CD4-positive, alpha-beta T cell treated with Interleukin-2 at 100 ng/mL for 4 hours (primary cell): ENCODE measurements at places on chromosomes 7 and 10.

GRCh38 chr10:69819716-69820506 is 18.2 kb downstream of the COL13A1 start:
- DNase-seq: no peak

DNA sequence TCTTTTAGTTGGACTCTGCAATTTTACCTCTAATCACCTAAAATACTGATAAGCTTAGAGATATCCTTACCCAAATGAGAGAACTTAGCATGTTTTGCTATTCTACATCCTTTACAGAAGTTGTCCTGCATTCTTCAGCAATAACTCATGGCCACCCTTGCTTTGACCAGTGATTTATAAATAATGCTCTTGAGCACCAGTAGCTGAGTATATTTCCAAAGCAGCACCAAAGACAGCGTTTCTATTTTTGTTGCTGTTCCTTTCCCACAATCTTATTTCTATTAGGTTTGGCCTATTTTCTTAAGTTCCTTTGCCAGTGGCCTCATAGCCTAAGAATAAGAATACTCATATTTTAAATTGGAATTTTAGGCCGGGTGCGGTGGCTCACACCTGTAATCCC is 15.0 kb downstream of the ARPC1A start:
- DNase-seq: no peak

DNA sequence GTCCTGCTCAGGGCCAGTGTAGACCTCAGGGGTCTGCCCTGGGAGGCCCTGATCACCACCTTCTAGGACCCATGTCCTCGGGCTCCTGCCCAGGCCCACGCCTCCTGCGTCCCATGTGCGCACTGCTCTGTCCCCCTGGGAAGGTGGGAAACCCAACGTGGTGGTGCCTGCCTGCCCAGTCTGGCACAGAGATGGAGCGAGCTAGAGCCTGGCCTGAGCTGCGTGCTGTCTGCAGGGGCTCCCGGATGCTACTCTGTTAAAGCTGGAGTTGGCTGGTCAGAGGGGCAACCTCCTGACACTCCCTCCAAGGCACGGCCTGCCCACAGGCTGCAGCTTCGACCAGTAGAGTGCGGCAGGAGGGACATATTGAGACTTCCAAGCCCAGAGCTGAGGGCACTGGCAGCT is 171.7 kb downstream of the DNAJB6 start:
- DNase-seq: no peak

- DNase-seq: no peak
These were observed 41.5 kb downstream of the CFAP43 start for GRCh38 chr10:104190695-104191094.

DNA sequence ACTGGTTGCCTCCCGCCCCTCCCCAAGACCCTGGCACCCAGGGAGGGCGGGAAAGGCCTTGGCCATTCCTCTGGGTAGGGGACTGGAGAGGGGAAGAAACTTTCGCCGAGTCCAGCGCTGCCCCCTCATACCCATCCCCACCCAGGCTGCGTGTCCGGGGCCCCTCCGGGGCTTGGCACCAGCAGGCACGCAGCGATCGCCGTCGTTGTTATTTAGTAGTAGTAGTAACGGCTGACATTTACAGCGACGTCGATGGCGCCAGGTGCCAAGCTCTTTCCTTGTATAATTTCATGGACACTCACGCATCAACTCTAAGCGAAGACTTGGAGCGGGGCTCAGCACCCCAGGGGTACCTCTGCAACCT is 3.3 kb upstream of the PDGFA start:
- no peak for DNase-seq

DNA sequence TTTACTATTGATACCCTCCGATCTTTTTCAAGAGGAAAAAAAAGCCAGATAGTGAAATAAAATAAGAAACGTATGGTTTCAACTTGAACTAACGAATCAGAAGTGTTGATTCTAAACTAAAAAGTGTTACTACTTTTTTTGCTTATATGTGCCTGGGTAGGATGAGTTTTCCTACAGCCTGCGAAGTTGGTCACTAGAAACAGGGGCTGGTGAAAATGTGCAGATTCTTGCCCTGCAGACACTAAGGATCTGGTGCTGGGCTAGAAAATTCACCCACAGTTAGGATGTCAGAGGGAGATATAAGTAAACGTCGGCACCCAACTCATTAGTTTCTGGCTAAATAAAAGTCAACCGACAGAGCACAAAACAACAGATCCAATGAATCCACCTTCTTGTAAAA is 298.7 kb upstream of the NFE2L3 start:
- DNase-seq: no peak

DNA sequence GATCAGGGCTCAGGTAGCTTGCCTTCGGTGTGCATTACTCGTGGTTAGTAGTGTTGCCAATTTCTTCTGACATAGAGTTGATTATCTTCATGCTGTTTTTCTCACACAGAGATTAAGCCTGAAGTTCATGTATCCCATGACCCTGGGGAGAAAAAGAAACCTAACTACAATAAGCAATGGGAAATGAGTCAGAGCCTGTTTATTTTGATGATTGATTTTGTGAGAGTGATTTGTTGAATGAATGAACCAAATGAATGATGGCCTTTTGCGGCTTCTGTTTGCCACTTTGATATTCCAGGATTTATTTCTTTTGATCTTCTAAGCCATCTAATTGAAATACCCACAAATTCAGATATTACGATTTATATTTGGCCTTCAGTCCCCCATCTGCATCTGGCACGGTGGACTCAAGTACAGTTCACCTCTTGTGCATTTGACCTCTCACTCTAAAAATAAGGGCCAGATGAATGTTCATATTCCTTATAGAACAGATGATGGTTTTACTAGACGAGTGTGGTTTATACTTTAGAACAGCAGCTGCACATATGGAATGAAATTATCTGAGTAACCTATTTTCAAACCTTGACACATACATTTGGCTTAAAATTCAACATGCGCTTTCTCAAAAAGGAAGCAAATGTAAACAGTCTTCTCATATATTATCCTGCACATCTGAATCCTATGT is 110.7 kb downstream of the PLCE1 start:
- no peak for DNase-seq

DNA sequence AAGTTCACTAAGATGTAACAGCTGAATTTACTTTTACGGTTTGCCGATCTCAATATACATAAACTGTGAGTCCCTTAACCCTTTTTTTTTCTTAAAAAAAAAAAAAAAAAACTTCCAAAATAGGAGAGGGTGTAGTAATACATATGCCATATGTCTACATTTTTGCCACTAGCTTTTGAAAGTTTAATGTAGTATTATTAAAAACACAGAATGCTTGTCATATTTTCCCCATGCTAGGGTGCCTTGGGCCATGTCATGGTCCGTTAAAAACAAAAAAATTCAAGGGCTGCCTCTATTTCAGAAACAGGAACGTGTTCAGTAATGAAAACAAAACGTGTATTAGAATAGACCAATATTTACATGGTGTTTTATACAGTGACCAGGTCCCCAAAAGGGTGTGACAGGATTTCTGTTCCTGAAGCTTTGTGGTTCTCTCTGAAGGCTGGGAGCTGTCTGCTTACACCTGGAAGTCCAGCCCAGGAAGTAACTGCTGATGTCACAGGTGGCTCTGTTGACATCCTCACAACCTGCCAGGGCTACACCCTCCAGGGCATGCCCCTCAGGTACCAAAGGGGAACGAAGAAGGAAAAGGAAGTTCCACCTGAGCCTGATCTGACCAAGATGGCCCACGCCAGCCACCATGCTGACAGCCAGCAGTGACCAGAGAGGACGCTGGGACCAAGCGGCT is 79.0 kb downstream of the COBL start:
- DNase-seq: no peak

GRCh38 chr10:22723783-22724182 is 9.4 kb upstream of the PIP4K2A start:
- no peak for DNase-seq

DNA sequence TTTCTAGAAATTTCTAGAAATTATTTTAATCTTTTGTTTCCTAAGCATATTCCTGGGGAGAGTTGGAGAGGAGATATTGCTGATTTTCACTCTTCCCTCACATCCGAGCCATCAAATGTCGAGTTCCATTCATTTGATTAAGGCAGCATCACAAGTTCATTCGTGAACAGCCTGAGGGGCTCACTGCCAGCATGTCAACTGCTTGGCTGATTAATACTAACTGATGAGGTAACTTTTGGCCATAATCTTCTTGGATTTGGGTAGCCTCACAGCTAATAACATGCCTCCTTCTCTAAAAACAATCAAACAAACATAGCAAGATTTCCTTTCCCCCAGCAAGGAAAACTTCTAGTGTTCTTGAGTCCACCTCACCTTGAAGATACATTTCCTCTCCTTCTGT is 87.1 kb upstream of the AFAP1L2 start:
- DNase-seq: no peak

DNA sequence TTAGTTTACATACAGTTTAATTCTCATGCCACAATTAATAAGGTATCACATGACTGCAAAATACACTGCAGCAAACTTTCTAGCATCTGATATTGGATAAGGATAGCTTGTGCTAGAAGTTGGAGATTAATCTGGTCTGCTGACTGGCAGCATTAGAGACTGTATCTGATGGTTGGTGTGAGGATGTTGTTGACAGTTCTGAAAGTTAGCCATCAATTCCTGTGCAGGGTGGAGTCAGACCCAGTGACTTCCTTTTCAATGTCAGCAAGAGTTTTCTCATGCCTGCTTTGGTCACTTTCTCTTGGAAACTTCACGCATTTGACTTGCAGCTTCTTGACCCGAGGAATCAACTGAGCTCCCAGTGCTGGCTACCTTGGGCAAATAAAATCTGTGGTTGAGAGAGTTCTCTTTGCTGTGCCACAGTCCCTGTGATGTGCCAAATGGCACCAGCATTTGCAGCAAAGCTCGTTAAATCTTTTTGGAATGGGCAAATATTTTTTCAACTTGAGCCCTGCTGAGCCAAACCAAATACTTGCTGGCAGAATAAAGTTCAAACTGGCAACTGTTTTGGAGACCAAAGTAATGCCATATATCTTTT is 233.0 kb downstream of the TRIL start:
- DNase-seq: no peak

DNA sequence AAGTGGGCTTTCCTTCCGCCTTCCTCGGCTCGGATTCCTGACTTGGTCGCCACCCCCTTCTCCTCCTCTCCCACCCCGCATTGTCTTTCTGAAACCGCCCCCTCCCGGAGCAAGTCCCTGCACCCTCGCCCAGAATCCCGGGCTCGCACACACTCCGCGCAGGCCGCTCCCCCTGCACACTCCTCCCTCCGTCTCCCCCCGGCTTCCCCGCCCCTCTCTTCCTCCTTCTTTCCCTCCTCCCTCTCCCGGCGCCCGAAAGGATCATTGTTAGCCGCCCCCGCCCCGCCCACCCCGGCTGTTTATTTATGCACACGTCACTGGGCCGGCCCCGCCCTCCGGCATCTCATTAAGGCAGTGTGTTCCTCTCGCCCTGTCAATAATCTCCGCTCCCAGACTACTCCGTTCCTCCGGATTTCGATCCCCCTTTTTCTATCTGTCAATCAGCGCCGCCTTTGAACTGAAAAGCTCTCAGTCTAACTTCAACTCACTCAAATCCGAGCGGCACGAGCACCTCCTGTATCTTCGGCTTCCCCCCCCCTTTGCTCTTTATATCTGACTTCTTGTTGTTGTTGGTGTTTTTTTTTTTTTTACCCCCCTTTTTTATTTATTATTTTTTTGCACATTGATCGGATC is at the start of gene TCF7L2:
TCF7L2 (plus strand) TSS at position 373 of the 633 bp plus-strand sequence. CDS start 510 bp downstream, outside the sequence.
- peak; percentile 59 for DNase-seq

DNA sequence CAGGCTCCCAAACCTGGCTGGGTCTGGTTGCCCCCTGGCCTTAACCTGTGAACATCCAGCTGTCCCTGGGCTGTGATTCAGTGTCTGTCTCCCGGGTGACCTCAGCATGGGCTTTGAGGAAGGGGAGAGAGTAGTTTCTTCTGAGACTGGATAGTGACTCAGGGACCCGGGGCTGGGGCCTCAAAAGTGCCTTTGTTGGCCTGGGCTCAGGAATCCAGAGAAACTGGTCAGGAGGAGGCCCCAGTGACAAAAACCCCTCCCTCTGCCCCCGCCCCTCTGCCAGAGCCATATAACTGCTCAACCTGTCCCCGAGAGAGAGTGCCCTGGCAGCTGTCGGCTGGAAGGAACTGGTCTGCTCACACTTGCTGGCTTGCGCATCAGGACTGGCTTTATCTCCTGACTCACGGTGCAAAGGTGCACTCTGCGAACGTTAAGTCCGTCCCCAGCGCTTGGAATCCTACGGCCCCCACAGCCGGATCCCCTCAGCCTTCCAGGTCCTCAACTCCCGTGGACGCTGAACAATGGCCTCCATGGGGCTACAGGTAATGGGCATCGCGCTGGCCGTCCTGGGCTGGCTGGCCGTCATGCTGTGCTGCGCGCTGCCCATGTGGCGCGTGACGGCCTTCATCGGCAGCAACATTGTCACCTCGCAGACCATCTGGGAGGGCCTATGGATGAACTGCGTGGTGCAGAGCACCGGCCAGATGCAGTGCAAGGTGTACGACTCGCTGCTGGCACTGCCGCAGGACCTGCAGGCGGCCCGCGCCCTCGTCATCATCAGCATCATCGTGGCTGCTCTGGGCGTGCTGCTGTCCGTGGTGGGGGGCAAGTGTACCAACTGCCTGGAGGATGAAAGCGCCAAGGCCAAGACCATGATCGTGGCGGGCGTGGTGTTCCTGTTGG is at the start of gene CLDN4:
CLDN4 (plus strand) TSS at position 316 of the 903 bp plus-strand sequence; CDS start at position 522, 206 bp downstream.
- DNase-seq: no peak

GRCh38 chr7:151885202-151885580 is 8.3 kb upstream of the PRKAG2 start:
- no peak for DNase-seq

GRCh38 chr7:28871631-28872030 is 86.5 kb downstream of the TRIL start:
- DNase-seq: no peak

- no peak for DNase-seq
These were observed 591.6 kb downstream of the SDK1 start for GRCh38 chr7:3892686-3893085.

DNA sequence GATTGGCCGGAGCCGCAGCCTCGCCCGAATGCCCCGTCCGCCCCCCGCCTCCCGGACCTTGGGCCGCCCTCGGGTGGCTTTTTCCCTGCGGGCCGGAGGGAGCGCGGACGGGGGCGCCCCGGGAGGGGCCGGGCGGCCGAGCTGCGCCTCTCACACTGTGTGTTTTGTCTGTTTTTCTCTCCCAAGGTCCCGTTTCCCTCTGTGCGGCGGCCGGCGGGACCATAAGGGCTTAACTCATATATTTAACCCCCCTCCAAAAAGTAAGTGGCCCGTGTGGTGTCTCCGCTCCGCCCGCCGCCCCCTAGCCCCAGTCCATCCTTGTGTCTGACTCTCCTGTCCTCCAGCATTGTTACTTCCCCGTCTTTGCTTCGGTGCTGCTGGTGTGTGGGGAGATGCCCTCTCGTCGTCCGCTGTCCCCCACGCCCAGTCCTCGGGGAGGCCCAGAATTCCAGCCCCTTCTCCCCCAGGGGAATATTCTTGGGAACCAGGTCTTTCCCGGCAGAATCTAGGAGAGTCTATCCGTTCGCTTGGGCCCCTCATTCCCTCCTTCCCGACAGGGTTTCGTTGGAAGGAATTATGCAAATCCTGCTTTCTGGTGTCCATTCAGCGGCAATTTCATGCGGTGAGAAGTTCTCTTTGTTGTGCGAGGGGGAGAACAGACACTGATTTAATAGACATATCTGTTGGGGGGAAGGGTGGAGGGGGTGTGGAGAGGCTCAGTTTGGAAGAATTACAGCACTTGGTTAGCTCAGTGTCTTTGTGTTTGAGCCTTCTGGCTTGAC is 1.3 kb downstream of the LCOR start:
- DNase-seq: no peak

DNA sequence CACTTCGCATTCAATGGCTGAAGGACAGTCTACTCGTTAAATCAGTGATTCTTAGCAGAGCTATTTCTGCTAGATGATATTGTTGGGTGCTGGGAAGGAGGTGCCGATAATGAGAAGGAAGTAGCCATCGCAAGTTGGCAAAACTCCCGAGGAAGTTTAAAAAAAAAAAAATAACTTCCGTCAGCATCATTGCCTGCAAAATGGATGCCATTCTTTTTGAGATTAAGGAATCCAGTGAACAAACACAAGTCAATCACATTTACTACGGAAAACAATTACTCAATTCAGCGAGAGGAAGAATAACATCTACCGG is 74.4 kb upstream of the SFMBT2 start:
- DNase-seq: peak; percentile 11
